ENCODE measurements at places on chromosomes 7 and 10.

- peak; percentile 57 for DNase-seq
Measured at GRCh38 chr7:94436018-94436604, 41.4 kb downstream of the COL1A2 start.

- DNase-seq, result no peak
Measured at GRCh38 chr10:101881036-101881774, 37.6 kb upstream of the KCNIP2 start.

GRCh38 chr10:91800756-91801155 is 2.5 kb downstream of the TNKS2 start:
- DNase-seq, result no peak

- no peak for DNase-seq
Measured at GRCh38 chr7:79553811-79554555, 100.5 kb upstream of the MAGI2 start.

- DNase-seq, result no peak
Measured at GRCh38 chr7:26784118-26784517, 80.3 kb downstream of the SKAP2 start.

GRCh38 chr10:11042357-11042756 is 24.7 kb downstream of the CELF2 start:
- DNase-seq, result no peak

DNA sequence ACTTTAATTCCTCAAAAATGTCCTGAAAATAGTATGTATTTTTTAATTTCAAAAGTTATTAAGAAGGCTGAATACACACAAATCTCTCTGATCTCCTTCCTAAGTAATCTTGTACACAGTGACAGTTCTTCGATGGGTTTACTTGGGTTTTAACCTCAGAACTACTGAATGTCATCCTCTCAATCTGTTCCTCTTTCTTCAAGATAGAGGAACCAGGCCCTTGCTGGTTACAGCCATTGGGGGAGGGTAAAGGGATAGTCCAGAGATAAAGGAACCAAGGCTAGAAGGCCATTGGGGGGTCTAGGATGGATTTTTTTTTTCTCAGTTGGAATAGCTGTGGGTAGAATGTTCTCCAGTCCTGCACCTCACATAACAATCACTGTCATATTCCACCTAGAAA is 224.9 kb downstream of the SKIDA1 start:
- no peak for DNase-seq

DNA sequence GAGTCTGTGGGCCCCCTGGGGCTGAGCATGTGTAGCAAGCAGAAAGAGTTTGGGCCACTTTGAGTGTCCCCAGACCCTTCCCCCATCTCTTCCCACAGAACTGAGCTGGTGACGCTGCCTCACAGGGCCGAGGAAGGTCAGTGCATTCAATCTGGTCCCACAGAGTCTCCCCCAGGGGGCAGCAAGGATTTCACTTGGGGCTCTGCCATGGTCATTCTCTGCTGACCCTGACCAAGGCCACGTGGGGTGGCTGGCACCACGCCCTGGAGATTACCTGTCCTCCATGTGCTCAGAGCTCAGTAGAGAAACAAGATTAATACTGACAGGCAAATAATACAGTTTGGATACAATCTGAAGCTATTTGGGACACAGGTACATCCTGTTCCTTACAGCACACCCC is 30.2 kb downstream of the ADRA2A start:
- DNase-seq, result no peak

- DNase-seq, result no peak
Measured at GRCh38 chr7:132225216-132226030, 350.8 kb downstream of the PLXNA4 start.

GRCh38 chr10:11176746-11177145 is 159.1 kb downstream of the CELF2 start:
- DNase-seq, result peak; percentile 87

DNA sequence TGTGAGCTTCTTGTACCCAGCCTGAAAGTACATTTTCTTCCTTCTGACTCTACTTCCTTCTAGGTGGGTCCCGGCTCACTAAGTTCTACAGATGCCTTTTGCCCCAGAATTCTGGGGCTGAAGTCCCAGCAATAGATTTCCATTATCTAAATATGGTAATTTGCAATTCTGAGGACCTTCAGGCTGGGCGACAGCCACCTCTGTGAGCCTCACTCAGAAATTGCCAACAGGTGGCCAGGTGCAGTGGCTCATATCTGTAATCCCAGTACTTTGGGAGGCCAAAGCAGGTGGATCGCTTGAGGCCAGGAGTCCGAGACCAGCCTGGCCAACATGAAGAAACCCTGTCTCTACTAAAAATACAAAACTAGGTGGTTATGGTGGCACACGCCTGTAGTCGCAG is 23.7 kb downstream of the CREM start:
- no peak for DNase-seq

All from activated CD4-positive, alpha-beta T cell treated with anti-CD3 and anti-CD28 coated beads, Interleukin-2, Interleukin-4, amounts not matched to agents 100 ng/mL and 50 ng/mL, durations not matched to agents 16 hours and 8 hours (primary cell).